ENCODE measurements at places on chromosomes 16 and 17.

DNA sequence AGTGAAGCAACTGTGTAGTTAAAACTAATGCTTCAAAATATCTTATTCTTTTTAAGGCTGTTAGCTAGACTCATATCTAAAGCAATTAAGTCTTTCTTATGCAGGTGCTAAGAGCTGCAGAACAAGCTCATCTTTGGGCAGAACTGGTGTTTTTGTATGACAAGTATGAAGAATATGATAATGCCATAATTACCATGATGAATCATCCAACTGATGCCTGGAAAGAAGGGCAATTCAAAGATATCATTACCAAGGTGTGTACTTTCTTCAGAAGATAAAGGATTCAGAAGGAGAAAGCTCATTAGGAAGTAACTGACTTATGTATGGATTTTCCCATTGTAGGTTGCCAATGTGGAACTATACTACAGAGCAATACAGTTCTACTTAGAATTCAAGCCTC, 23.9 kb downstream of the PTRH2 start:
- no peak for DNase-seq

DNA sequence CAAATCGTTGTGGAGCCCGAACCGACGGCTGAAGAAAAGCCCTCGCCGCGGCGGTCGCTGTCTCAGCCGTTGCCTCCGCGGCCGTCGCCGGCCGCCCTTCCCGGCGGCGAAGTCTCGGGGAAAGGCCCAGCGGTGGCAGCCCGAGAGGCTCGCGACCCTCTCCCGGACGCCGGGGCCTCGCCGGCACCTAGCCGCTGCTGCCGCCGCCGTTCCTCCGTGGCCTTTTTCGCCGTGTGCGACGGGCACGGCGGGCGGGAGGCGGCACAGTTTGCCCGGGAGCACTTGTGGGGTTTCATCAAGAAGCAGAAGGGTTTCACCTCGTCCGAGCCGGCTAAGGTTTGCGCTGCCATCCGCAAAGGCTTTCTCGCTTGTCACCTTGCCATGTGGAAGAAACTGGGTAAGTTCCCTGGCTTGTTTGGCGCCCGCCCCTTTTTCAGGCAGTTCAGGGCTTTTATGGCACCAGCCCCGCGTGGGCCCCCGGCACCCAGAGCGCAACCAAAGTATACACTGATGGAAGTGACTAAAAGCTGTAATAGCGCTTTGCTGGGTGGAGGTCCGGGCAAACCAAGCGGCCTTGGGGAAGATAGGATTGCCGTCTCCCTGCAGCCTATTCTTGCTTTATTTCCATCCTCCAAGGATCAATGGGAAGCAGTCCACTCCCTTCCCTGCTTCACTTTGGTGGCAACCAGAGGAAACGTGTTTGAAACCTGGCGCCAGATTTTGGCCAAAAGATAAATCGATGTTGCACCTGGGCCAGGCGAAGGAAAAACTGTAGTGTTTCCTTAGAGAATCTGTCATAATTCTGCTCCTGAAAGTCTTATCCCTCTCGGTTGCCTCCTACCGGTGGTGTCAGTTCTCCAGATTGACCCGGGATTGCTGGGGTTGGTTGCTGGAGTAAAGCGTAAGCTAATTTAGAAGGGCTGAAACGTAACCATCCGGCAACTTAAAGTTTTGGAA, 775 bp downstream of the PPM1D start:
- DNase-seq, result peak; percentile 41

DNA sequence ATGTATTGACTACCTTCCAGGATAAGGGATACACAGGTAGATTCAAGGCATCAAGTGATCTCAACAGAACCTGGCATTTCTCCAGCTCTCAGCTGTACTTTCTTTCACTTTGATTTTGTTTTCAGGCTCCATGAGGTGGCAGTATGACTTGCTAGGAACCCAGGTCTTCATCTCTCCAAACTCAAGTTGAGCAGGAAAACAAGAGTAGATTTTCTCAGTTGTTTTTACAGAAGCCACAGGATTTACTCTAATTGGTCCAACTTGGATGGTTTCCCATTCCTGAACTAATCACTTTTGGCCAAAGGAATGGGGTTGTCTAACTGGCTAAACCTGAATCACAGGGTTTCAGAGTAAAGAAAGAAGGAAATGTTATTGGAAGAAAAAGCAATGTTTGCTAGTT, 146.6 kb downstream of the TRIM37 start:
- DNase-seq, result no peak

DNA sequence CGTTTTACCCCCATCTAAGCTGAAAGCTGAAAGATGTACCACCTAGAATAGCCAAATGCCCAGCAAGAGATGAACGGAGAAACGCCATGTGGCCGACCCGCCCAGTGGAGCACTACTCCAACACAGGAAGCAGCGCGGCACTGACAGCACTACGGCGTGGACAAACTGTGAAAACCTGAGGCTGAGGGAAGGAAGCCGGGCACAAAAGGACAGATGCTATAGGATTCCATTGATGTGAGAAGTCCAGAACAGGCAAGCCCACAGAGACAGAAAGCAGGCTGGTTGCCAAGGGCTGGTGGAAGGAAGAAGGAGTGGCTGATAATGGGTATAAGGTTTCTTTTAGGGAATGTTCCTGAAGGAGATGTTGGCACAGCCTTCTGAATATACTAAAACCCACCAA, 29.4 kb upstream of the SLC38A8 start:
- DNase-seq, result no peak

DNA sequence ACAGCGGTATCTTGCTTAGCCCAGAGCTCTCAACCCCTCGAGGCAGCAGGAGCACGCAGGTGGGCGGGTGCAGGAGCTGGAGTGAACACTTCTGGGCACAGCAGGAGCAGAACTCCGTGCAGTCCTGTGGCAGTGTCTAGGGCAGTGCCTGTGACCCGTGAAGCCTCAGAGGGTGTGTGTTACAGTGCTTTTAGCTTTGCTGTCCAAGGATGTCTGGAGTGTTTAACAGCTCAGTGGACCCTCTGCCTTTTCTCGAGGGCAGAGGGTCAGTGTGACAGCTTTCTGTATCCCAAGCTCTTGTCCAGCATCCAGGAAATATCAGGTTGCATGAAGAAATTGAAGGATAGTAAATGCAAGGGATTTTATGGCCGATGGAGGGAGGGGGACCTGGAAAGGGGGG, 16.4 kb upstream of the SSTR5 start:
- no peak for DNase-seq

GRCh38 chr16:14475370-14476139, 154.5 kb downstream of the PARN start:
- no peak for DNase-seq

GRCh38 chr17:44273607-44274006, 5.7 kb upstream of the SLC4A1 start:
- DNase-seq, result no peak

DNA sequence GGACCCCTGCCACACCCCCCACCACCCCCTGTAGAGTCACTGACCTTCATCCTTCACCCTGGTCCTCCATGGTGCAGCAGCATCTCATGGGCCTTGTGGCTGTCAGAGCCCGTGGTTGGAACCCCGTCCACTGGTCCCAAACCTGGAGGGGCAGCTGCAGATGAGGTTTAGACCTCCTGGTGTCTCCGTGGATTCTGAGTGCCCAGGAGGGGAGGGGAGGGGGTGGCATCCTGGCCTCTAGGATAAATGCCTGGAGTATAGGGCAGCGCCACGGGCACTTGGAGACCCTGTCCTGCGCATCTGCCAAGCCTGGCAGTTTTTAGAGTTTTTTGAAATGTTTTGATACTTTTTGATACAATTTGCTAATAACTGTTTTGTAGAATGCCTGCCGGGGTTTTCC, 17.5 kb downstream of the KLHL36 start:
- DNase-seq, result no peak

- DNase-seq, result no peak
Measured at GRCh38 chr16:87585442-87586200, 16.7 kb upstream of the JPH3 start.

DNA sequence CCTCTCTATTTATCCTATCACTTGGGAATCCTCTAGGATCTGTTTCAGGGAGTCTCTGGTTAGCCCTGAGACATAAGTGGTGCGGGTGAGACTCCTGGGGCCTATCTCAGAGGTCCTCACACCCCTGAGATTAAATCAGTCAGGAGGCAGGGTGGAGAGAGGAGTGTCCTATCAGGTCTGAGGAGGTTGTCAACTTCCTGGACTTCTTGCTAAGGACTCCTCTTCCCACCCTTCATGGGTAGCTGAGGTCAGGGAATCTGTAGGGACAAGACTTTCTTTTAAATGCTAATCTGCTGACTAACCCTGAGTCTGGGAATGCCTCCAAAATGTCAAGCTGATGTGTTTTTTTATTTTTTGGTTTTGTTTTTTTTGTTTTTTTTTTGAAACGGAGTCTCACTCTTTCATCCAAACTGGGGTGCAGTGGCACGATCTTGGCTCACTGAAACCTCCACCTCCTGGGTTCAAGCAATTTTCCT, 6.6 kb upstream of the ARMC5 start:
- no peak for DNase-seq

GRCh38 chr17:79832218-79833109, 6.8 kb downstream of the CBX4 start:
- DNase-seq, result no peak

DNA sequence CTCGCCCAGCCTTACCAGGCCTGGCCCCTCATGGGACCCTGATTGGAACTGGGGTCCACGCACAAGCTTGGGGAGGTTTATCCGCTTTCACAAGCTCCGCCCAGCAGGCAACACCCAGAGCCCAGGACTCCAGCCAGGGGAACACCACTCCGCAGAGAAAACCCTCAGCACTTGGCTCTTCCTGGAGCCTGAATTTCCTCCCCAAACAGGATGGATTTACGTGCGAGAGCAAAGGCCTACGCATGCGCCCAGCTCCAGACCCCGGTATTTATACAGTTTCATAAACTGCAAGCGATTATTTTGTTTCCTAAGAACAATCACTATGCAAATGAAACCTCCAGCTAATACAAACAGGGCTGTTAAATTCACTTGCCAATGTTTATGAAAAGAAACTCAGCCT, 22.8 kb downstream of the ZNF423 start:
- DNase-seq, result no peak

DNA sequence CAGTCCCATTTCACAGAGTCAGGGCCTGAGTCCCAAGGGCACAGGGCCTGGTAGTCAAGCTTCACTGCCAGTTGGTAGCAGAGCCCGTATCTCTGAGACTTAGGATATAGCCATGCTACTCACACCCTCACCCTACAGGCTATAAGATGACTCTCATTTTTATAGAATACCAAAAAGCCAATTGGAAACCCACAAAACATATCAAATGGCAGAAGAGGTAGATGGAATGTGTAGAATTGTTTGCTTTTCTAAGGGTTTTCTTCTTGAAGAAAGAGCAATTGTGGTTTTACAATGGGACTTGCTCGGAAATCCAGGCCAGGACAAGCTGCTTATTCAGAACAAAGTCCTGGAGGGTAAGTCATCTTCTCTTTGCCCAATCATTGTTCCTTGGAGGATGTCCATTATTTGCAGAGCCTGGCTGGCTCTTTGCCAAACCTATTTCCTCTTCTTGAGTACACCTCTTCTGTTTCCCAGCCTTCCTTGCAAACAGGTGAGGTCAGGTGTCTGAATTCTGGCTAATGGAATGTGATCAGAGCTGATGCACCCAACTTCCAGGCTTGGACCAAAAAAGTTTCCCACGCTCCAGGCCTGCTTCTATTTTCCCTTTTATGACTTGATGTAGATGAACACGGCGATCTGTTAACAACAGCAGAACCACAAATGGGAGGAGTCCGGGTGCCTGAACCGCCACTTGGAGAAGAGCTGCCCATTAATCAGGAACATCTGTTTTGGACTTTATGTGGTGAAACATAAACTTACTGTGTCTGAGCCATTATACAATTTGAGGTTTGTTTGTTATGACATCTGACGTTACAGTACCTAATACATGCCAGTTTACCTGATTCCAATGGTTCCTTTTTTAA, 16.9 kb upstream of the CCL22 start:
- no peak for DNase-seq

GRCh38 chr16:30557707-30557956, 542 bp downstream of the ZNF764 start:
- DNase-seq, result no peak

- DNase-seq, result no peak
Measured at GRCh38 chr17:5707482-5707881, 123.2 kb upstream of the NLRP1 start.

- DNase-seq, result no peak
Measured at GRCh38 chr17:19537111-19537510, 3.5 kb downstream of the SLC47A1 start.

- DNase-seq, result no peak
Measured at GRCh38 chr17:78763561-78763960, 18.5 kb downstream of the CYTH1 start.

- no peak for DNase-seq
Measured at GRCh38 chr17:29495011-29495410, 71.8 kb downstream of the ABHD15 start.

- DNase-seq, result no peak
Measured at GRCh38 chr17:57612202-57613071, 132.7 kb downstream of the CCDC182 start.

GRCh38 chr16:88630941-88631340, 7.4 kb upstream of the IL17C start:
- no peak for DNase-seq

DNA sequence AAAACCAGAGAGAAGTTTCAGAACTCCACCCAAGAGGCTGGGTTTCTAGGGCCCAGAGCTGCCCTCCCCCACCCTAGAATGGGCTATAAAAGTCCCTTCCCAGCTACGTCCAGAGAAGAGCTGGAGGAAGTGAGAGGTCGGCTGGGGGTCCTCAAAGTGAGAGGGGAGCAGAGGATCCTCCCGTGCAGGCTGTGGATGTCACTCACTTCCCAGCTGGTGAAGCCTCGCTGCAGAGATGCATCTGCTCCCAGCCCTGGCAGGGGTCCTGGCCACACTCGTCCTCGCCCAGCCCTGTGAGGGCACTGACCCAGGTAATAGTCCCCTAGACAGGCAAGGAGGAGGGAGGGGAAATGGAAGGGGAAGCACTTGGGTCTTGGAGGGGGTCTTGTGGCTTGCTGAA, at the start of gene EPX:
TSS of gene EPX (plus strand) at position 115 of the 400 bp plus-strand sequence. CDS start at position 236, 121 bp downstream.
- no peak for DNase-seq

- DNase-seq, result no peak
Measured at GRCh38 chr17:21034340-21035235, 8.2 kb downstream of the USP22 start.

- DNase-seq, result no peak
Measured at GRCh38 chr16:51166091-51166490, 15.0 kb upstream of the SALL1 start.

DNA sequence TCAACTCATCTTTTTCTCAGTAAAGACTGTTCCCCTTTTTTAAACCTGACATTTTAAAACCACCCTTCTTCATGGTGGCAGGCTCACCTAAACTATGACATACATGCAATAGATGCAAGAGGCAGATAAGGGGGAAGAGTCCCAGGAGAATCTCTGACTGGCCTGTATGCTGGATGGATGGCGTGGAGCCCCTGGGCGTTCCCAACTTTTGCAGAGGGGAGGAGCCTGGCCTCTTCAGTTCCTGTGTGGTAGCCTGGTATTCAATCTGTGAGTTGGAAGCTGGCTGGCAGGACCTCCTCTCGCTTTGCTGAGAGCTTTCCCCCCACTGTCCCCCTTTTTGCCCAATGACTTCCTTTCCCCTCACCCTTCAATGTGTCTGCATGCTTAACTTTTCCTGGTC, 217.6 kb upstream of the CA10 start:
- no peak for DNase-seq

GRCh38 chr17:13940858-13941665, 128.2 kb upstream of the COX10 start:
- no peak for DNase-seq

- DNase-seq, result no peak
Measured at GRCh38 chr17:54992797-54993639, 24.5 kb downstream of the STXBP4 start.
